ENCODE measurements at places on chromosomes 11 and 22. TPM values are rescaled to one million over a fixed set of nuclear protein-coding genes. Genes with fewer than 3 reads are reported as not detected.

DNA sequence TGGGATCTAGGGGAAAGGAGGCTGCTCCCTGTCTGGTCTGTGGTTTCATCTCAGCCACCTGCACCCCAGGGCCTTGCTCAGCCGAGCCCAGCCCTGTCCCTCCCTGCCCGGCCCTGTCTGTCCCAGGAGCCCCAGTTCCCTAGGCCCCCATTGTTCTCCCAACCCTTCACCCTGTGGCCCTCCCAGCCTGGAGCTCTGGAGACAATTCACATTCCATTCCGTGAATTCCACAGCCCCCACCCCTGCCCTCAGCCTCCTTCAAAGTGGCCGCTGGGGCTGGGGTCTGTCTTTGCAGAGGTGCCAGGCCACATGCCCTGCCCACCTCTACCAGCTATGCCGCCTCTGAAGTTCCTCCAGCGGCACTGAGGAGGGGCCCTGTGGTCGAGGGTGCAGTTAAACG is 77.9 kb upstream of the WNT11 start:
- DNase-seq, result no peak

DNA sequence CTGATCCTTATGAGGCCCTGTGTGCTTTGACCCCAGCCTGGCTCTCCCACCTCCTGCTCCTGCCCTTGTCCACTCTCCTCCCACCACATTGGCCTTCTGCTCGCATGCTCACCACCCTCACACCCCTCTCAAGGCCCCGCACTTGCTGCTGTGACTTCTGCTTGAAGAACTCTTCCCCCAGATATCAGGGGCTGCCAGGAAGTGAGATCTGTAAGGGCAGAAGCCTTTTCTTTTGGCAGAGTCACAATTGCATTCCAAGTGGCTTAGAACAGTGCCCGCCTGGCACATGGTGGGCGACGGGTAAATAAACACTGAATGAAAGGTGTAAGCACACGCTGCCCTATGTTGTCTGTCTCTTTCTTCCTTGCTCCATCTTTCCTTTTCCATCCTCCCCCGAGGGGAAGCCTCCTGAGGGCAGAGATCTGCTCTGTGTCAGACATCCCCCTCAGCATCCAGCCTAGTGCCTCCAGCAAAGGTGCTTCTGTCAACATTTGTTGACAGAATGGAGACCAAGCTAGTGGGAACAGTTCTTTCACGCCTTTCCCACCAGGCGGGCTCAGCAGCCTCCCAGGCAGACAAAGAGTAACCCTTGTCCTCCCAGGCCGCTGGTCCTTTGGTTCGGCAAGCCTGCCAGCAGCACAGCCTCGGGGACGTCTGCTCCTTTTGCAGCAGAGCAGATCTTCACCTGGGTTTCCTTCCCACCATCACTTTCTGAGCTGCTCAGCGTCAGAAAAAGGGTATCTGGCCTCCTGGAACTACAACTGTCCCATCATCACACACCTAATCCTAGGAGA is 10.0 kb upstream of the PEX26 start:
- DNase-seq, result no peak

DNA sequence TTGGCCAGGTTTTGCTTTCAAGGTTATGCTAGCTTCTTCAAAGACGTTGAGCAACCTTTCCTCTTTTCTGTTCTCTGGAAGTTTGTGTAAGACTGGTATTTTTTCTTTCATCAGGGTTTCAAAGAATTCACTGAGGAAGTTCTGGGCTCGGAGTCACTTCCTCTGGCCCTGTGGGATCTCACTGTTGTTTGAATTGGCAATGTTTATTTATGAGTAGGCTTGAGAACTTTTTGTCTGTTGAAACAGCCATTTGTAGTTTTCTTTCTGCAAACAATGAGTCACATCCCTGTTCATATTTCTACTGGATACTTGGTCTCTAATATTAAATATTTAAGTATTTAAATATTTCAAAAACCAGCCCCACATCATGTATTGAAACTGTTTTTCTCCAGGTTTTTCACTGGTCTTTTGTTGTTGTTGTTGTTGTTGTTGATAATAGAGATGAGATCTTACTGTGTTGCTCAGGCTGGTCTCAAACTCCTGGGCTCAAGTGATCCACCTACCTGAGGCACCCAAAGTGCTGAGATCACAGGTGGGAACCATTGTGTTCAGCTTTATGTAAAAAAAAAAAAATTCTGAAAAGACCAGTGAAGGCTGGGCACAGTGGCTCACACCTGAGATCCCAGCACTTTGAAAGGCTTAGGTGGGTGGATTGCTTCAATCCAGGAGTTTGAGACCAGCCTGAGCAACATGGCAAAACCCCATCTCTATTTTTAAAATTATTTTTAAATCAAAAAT is 26.9 kb downstream of the SUSD2 start:
- DNase-seq, result peak; percentile 79

GRCh38 chr11:66845876-66846212 is 2.6 kb downstream of the RCE1 start:
- DNase-seq, result peak; percentile 3

- DNase-seq, result no peak
These were observed 46.5 kb downstream of the MOB2 start for GRCh38 chr11:1440066-1440465.

Gene KAT5
- total RNA-seq, result 40.4 TPM

DNA sequence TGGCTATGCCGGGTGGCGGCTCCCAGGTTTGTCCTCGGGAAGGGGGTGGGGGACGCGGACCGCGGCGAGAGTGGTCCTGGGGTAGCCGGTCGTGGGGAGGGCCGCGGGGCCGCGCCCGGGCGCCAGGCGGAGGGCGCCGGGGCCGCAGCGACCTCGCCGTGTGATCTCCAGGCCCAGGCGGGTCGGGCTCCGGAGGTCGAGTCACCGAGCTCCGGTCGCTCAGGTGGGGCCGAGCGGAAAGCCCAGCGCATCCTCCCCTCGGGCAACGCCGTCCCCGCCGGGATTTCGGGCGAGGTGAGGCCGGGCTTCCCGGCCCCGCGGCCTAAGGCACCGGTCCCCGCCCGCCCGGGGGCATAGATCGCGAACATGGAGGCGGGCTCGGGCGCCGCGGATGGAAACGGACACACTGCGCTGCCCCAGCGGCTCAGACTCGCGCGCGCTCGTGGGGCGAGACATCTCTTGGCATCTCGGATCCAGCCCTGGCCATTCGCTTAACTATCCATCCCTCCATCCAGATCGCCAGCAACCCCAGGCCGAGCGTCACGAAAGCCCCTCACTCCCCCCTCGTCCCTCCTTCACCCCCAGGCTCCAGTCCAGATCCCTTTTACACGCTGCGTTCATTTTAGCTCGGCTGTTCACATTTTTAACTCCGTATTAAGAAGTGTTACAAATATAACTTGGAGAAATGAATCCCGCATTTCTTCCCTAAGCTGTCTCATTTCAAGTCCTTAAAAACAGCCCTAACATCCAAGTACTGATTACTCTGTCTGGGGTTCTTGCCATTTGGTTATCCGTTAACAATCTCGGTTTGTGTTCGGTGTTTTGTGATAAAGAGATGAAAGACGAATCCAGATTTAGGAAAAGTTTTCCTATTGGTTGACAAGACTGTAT is 460 bp downstream of the ZC3H12C start:
- DNase-seq, result peak; percentile 90

GRCh38 chr11:73598719-73599379 is 937 bp upstream of the FAM168A start:
- DNase-seq, result peak; percentile 12

Gene APOC3
- 0.40 TPM for total RNA-seq

Gene GGTLC3
- not detected for total RNA-seq

DNA sequence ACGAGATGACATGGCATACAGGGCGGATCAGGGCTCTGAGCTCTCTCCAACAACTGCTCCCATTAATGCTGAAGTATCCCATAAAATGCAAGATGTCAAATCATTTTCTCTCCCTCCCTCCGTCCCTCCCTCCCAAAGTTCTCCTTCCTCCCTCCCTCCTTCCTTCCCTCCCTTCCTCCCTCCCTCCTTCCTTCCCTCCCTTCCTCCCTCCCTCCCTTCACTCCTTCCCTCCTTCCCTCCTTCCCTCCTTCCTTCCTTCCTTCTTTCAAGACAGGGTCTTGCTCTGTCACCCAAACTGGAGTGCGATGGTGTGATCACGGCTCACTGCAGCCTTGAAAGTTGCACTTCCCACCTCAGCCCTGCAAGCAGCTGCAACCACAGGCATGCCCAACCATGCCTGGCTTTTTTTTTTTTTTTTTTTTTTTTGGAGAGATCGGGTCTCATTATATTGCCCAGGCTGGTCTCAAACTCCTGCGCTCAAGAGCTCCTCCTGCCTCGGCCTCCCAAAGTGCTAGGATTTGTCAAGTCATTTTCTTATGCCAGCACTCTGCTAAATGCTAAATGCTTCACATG is 38.2 kb downstream of the TXN2 start:
- no peak for DNase-seq

Gene CELSR1
- total RNA-seq, result 1.8 TPM

Gene OR52I1
- total RNA-seq, result not detected
